Esophagus squamous epithelium (tissue), 5 donors: ENCODE measurements at places on chromosomes 2 and 18.

DNA sequence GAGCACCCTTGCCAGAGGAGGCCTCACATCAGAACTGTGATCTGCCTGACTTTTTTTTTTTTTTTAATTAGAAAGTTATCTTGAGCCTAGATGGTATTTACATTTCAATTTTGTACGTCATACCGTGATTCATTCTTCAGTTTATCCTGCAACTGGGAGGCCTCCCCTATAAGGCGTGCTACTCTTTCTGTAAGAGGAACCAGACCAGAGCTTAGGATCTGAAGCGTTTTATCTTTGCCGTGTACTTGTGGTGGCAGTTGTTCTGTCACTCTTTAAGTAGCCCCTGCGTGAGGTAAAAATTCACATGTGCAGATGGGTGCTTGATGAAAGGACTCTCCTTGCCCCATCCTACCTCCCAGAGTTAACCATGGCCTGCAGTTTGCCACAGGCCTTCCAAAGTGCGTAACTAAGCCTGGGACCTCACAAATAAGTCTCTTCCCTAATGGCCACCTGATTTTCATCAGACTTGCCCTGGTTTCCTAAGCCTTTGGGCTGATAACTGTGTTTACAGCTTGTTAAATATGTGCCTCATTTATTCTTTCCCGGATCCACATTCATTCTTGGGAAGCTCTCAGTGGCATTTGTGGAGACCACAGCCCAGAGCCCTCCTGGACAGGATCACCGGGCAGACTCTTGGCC is 96.0 kb downstream of the MTCL1 start:
- DNase-seq = no peak

DNA sequence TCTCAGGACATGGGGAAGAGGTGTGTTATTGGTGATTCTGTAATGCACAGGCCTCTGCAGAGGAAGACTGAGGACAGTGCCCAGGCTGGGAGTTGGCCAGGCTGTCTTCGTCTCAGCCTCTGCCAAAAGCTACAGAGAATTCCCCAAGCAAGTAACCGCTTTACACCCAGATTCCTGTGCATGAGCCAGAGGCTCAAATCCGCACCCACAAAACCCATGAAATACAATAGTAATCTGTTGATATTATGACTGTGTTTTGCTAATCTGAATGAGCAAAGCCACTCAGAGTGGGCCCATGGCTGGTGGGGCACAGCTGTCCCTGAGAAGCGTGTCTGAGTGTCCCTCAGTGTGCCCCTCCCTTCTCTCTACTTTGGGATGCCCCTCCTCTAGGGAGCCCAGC is 149.5 kb upstream of the PXDN start:
- DNase-seq = no peak

GRCh38 chr18:69435000-69435399 is 34.3 kb downstream of the DOK6 start:
- DNase-seq = no peak

GRCh38 chr2:158495175-158495574 is 38.4 kb downstream of the PKP4 start:
- no peak for DNase-seq

GRCh38 chr2:105102963-105103421 is 65.1 kb downstream of the MRPS9 start:
- DNase-seq = no peak

GRCh38 chr2:108304975-108305374 is 16.3 kb downstream of the SULT1C2 start:
- DNase-seq = no peak

- DNase-seq = no peak
Measured at GRCh38 chr2:159963700-159964099, 98.7 kb downstream of the PLA2R1 start.

DNA sequence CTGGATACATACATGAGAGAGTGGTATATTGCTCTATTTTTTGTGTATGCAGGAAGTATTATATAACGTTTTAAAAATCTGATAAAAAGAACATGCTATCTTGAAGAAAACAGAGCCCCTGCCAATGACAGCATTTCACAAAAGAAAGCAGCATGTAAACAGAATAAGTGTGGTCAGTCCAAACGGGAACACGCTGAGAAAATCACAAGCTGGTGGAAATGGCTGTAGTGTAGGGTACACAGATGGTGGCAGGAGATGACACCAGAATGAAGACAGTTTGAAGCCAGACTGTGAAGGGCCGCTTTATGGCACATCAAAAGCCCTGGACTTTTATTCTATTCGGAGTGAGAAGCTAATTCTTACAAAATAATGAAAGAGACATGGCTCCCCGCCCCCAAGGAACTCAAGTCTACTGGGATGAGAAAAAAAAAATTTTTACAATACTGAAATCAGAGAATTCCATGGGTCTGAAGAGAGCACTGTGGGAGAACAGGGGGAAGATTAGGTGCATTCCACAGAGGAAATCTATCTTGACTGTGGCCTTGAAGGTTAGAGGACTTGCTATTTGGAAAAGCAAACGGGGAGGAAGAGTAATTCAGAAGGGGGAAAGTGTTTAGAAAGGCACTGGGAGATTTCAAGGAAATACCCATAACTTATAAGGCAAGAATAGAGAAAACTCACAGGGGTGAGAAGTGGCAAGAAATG is 217.7 kb upstream of the SMAD7 start:
- no peak for DNase-seq

DNA sequence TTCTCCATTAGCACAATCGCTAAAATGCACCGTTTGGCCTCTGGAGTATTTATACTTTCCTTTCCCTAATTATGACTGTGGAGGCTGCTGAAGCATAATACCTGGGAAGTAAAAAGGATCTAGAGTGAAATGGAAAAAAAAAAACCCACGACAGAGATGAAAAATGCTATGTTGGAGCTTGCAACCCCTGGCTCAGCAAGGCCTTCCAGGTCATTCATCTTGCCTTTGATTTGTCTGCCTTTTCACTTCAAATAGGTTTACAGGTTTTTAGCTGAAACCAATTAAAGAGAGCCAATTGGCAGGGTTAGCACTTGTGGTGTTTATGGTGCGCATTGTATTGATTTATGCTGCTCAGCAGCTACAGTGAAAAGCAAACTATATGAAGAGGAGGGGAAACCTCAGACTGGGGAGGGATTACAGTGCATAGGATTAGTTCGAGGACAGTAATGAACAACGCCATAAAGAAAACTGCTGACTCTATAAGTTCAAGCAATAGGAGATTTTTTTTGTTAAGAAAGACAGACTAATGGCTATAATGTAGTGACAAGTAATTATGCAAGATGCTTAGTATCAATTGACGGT is 347.9 kb downstream of the MEIS1 start:
- DNase-seq = no peak

DNA sequence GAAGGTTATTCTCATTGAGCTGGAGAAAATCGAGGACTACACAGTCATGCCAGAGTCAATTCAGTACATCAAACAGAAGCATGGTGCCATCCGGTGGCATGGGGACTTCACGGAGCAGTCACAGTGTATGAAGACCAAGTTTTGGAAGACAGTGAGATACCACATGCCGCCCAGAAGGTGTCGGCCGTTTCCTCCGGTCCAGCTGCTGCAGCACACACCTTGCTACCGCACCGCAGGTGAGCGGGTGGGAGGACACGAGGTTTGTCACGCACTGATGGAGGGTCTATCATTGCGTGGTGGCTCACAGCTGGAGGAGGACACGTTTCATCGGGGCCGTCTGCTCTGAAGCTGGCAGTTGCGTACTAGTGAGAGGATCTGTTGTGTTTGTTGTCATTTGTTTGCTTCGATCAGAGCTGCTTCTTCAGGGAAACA is 48.2 kb downstream of the IL1RL2 start:
- no peak for DNase-seq

- no peak for DNase-seq
Measured at GRCh38 chr18:31970617-31971016, 27.7 kb upstream of the TRAPPC8 start.

- no peak for DNase-seq
Measured at GRCh38 chr2:4190548-4190947, 487.2 kb downstream of the DCDC2C start.

GRCh38 chr2:78416625-78417300 is 608.7 kb upstream of the REG3G start:
- no peak for DNase-seq

- DNase-seq = no peak
Measured at GRCh38 chr2:168538534-168538933, 82.5 kb downstream of the CERS6 start.

DNA sequence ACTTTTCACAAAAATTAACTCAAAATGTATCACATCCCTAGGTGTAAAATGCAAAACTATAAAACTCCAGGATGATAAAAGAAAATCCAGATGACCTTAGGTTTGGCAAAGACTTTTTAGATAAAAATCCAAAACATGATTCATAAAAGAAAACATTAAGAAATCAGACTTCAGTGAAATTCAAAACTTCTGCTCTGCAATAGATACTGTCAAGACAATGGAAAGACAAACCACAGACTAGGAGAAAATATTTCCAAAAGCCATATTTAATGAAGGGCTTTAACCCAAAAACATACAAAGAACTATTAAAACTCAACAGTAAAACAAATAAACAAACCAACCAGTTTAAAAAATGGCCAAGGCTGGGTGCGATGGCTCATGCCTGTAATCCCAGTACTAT is 173.6 kb upstream of the SPOPL start:
- DNase-seq = no peak

DNA sequence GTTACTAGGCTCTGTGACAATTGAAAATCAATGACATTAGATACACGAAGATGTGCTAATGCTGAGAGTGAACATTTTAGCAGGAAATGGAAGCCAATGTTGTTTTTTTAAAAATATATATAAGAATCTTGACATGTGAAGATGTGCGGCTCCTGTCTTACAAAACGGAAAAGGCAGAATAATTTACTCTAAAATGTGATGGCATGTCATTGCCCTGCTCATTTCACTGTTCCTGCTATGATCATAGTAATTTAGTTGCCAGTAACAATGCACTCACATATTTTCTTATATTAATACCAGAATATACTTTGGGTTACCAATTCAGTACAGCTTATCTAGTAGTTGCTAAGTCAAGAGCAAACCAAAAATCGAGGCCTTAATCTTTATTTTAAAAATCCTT is 10.3 kb downstream of the EPHA4 start:
- no peak for DNase-seq

GRCh38 chr2:71530641-71531332 is 77.4 kb downstream of the DYSF start:
- DNase-seq = no peak

DNA sequence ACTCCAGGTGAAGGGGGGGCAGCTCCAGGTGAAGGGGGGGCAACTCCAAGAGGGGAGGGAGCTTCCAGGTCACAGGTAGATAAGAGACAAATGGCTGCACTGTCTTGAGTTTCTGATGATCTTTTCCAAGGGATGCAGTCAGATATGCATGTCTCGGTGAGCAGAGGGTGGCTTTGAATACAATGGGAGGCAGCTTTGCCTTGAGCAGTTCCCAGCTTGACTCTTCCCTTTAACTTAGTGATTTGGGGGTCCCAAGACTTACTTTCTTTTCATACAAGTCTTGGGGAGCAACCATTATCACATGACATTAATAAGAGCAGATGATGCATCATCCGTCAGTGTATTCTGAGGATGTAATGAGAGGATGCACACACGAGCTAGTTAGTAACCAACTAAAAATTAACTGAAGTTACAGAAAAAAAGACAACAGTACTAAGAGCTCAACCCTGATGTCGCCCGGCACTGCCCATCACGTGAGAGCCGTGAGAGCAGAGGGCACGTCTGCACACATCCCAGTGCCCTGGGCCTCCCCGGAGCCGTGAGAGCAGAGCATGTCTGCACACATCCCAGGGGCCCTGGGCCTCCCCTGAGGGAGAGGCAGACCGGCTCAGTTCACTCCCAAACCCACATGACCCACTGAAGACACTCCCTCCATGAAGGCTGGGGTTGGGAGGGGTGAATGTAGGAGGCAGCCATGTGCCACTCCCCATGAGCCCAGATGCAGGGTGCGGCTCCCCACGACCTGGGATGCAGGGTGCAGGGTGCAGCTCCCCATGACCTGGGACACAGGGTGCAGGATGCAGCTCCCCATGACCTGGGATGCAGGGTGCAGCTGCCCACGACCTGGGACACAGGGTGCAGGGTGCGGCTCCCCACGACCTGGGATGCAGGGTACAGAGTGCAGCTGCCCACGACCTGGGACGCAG is 39.4 kb downstream of the PXDN start:
- no peak for DNase-seq

DNA sequence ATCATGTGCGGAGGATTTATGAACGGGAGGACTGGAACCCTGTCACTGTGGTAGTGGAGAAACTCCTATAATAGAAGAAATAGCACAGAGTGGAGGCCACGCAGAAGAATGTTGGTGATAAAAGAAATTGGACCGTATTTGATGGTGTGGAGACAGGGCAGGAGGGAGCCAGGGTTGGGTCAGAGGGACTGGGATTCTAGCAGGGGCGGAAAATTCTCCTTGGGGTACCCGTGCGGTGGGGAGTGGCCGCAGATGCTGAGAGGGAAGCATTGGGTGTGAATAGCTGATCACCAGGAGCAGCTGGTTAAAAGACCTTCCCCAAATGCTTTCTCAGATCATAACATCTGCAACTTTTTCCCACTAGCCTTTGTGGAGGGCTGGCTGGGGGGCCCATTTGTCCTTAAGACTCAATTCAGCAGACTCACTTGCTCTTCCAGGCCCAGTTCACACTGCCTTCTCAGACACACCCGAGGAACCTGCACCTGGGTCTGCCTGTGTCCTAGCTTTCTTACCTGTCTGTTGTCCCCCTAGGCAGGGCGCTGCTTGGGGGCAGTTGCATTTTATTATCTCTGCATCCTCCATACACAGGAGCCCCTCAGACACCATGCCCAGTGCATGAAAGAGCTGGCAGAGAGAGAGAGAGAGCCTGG is 7.1 kb downstream of the SH3BP4 start:
- DNase-seq = no peak

GRCh38 chr2:241968417-241968816 is 98.9 kb downstream of the RTP5 start:
- DNase-seq = no peak

GRCh38 chr2:178258916-178259315 is 64.6 kb downstream of the OSBPL6 start:
- DNase-seq = no peak

GRCh38 chr2:191020742-191021381 is 6.9 kb upstream of the STAT1 start:
- DNase-seq = no peak

DNA sequence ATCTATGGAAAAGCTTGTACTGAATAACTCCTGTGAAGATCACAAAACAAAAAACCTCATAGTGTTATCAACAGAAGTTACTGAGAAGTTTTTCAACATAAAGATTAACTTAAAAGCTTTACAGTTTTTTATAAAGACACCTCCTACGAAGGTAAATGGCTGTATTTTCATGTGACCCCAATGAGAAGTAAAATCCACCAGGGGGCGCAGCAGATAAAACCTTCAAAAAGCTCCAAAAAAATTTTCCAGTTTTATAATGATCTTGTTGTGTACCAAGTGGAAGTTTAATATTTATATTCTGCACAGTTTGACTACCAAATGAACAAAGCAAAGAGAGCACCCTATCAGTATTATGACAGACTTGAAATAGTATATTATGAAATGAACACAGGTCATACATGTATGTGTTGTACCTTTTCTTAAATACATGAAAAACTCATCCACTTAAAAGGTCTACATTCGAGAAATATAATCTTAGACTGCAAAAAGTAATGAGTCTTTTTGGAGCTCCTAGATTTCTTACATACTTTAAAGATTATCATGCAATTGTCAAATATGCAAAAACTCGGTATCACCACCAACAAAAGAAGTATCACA is 38.5 kb downstream of the PNO1 start:
- no peak for DNase-seq
